AG08395 (cell line): ENCODE measurements at places on chromosomes 13 and 19.

DNA sequence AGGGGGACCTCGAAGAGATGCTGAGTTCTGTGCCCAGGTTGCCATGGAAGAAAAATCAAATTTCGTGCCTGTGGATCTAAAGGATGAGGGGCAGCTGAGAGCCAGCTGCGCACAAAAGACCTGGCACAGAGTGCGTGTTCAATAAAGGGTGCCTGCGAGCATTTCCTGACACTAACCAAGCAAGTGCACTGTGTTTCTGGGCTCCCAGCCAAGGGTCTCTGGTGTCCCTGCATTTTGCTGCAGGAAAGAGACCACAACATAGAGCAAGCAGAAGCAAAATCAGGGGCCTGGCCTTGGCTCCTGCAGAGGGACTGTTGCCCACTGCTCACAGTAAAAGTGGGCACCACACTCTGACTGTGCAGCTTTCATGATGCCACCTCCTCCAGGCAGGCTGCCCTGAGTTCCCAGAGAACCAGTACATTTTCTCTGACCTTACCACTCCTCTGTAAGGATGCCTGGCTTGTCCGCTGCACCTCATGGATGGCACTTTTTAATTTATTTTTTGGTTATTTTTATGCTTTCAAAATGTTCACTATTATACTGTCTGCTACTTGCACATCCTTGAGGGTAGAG, 70.8 kb upstream of the GPR12 start:
- DNase-seq: no peak

GRCh38 chr13:94325650-94326049, 153.8 kb downstream of the DCT start:
- DNase-seq: no peak

DNA sequence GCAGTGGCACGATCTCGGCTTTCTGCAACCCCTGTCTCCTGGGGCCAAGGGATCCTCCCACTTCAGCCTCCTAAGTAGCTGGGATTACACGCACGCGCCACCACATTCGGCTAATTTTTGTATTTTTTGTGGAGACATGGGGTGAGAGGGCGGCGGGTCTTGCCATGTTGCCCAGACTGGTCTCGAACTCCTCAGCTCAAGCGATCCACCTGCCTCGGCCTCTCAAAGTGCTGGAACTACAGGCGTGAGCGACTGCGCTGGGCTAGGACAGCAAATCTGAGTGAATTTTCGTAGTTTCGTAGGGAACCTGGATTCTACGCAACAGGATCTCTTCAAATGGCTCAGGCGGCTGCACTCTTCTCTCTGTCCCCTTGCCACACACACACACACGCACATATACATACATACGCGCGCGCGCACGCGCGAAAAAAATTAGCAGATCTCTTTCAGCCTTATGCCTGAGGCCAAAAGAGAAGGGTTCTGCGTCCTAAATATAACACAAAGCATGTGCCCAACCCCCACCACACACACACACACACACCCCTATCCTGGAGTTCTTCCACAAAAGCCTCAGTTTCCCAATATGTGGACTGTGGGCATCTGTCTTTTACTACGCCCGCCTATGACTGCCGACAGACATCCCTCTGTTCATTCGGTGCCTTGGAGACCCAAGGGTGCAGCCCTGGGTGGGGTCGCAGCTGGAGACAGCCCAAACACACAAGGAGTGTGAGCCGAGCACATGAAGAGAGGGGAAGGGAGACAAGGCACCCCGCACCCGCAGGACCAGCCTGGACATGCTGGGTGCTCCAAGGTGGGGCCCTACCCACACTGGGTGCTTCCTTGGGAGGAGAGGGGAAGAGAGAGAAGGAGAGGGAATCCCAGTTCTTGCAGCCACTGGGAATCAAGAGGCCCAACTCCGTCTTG, 616 bp downstream of the PINLYP start:
- no peak for DNase-seq

DNA sequence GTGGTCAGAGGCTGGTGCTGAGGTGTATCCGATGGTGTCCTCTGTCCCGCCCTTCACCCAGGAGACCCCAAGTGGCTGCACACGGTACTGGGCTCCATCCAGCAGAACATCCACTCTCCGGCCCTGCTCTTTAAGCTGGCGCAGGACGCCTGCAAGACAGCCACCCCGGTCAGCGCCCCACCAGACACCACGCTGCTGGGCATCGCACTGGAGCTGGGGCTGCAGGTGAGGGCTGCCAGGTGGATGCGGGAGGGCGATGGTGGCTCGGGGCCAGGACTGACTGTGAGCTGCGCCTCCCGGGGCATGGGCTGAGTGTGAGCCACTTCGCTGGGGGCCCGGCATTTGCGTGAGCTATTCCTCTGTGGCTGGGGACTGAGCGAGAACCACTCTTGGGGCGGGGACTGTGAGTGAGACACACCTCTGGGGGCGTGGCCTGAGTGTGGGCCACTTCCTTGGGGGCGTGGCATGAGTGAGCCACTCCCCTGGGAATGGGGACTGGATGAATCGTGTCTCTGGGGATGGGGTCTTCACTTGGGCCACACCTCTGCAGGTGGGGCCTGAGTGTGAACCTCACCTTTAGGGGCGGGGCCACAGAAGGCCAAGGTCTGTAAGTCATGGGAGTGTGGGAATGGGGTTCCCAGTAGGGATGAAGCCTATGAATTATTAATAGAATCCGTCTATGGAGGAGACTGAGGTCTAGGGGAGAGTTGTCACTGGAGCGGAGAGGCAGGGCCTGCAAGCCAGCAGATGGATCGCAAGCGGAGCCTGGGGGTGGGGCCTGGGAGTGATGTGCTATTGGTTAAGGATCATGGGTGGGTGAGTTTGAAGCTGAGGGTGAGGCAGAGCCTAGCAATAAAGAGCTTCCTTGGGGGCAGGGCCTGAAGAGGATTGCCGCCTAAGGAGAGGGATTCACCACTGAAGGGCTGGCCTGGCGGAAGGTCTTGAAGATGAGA, 30.5 kb downstream of the ZSWIM4 start:
- DNase-seq: peak; percentile 34

GRCh38 chr19:34844277-34844676, 71.3 kb upstream of the ZNF599 start:
- no peak for DNase-seq

DNA sequence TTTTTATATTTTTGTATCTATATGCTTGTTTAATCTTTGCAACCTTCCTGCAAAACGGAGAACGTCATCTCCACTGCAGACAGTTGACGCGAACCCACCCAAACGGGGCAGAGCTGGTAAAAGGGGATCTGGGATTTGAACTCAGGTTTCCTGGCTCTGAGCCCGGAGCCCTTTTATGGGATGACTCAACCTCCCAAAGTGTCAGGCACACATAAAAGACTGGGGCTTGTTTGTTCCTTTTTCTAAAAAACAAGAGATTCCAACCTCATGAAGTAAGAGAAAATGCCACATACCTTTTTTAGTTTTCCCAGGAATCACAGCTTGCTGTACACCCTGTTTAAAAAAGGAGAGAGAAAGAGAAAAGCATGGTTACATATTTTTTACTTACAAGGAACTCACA, 78.9 kb downstream of the GADD45B start:
- DNase-seq: peak; percentile 26

DNA sequence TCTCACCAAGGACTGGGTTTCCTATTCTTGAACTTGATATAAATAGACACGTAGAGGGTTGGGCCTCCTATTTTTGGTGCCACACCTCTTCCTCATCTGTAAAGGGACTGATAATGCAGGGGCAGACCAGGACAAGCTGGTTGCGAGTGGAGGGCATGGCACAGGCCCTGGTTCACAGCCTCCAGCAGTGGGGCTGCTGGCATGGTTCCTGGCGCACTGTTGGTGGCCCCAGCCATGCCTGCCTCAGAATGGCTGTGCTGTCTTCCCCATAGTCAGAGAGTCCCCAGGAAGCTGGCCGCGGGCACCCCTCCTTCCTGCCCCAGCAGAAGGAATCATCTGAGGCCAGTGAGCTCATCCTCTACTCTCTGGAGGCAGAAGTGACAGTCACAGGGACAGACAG, 10.5 kb upstream of the OVOL3 start:
- no peak for DNase-seq

- DNase-seq: no peak
Measured at GRCh38 chr13:33629605-33630360, 188.2 kb upstream of the RFC3 start.

GRCh38 chr13:30442926-30443325, 20.6 kb downstream of the UBE2L5 start:
- DNase-seq: no peak

GRCh38 chr19:3270902-3271301, 46.4 kb downstream of the CELF5 start:
- no peak for DNase-seq
